ENCODE measurements at places on chromosomes 5 and 9.

- DNase-seq: no peak
These were observed 11.1 kb upstream of the WNK2 start for GRCh38 chr9:93172666-93173364.

- peak; percentile 80 for DNase-seq
These were observed 1.5 kb downstream of the ASS1 start for GRCh38 chr9:130446101-130446861.

DNA sequence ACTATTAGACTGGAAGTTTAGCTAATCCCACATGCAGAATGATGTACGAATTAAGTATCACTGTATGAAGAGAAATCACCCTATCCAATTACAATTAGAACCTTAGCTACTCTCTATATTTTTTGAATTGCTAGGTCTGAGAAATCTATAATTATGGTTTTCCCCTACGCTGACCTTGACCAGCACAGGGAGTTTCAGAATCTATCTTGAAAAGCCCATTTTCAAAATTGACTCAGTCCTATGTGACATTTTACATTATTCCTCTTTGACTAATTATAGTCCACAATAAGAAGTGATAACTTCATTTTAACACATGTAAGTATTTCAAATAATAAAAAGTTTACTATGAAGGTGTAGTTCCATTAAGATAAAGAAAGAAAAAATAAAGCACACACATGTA is 21.5 kb downstream of the NUDT12 start:
- no peak for DNase-seq

DNA sequence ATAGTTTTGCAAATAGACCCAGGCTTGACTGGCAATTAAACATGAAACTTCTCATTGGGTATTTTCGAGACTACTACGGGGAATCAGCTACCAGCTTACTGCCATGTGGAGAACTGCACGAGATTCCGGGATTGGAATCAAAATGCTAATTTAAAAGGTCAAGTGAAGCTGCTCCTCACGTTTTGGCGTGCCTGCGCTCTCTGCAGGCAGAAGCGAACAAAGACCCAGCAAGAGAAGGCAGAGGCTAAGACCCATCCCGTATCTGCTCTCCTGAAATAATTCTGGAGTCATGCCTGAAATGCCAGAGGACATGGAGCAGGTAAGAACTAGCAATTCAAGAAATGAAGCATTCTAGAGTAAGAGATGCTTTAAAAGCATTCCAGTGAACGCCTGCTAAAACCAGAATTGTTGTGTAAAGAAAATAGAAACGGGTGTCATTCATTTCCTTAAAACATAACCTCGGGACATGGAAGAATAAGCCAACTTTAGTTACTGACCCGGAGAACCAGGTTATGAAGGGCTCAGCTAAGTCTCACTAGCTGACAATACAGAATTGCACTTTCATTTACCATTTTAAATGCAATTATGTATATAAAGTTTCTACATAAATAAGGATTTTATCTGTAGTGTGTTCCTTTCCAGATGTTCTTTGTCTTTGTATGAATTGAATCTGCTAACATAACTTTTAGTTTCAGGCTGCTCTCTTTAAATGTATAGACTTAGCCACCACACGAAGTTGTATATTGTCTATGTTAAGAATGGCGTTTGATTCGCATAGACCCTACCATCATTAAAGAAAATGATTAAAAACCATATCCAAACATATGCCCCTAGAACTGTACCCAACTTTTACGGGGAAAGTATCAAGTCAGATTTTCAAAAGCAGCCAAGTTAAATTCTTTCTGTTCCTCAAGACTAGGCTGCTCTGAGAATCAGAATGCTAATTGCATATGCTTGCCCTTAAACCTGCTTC is 2.0 kb upstream of the MAT2B start:
- peak; percentile 83 for DNase-seq

DNA sequence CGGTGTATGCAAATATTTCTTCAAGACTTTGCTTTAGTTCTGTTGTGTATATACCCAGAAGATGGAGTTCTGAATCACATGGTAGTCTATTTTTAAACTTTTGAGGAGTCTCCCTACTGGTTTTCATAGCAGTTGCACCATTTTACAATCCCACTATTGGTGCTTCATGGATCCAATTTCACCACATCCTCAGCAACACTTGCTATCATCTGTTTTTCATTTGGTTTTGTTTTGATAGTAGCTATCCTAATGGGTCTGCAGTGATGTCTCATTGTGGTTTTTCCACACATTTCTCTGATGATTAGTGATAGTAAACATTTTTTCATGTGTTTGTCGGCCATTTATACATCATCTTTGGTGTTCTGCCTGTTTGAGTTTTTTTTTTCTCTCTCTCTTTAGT is 1339.3 kb downstream of the EFNA5 start:
- peak; percentile 29 for DNase-seq

DNA sequence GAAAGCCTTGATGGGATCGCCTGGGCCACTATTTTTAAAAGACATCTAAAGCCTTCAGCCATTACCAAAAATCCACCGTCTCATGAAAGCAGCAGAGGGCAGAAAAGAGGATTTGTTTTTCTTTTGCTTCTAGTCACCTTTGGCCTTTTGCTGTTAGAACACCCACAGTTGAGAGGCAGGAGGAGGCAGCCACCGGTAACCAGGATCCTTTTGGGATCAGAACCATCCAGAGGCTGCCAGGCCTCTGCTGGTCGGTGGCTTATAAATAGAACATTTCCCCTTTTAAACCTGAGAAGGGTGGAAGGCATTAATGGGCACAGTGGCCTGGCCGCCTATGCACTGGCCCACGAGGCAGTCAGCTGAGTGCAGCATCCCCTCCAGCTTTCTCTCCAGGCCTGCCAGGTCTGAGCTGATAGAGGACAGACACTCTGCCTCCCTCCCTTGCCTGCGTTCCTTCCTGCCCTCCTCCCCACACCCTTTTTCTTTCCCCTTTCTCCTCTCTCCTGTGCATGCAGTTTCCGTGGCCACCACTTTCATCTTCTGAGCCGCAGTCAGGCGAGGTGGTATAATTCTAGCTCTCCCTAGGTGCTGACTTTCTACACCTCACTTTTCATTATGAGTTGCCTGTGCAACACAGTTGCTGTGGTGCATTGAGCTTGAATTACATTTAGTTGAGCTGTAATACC is 253.4 kb downstream of the ARHGAP26 start:
- peak; percentile 29 for DNase-seq

GRCh38 chr5:17180864-17181723 is 36.3 kb upstream of the BASP1 start:
- peak; percentile 73 for DNase-seq

- DNase-seq: no peak
These were observed 7.2 kb downstream of the ALDH7A1 start for GRCh38 chr5:126587551-126588390.

DNA sequence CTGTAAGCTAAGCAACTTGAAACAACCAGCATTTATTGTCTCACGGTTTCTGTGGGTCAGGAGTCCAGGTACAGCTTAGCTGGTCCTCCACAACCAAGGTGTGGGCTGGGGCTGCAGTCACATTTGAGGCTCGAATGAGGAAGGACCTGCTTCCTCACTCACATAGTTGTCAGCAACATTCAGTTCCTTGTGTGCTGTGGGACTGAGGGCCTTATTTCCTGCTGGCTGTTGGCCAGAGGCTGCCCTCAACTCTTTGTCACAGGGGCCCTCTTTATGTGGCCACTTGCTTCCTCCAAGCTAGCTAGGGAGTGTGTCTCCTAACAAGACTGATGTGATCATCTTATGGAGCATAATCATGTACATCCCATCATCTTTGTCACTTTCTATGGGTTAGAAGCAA is 29.2 kb upstream of the SEMA4D start:
- DNase-seq: no peak

- no peak for DNase-seq
These were observed 73.4 kb downstream of the HABP4 start for GRCh38 chr9:96523374-96523773.

GRCh38 chr9:121769939-121770338 is 118.5 kb downstream of the DAB2IP start:
- no peak for DNase-seq

- DNase-seq: no peak
These were observed 73.7 kb upstream of the ERCC6L2 start for GRCh38 chr9:95801797-95802196.

GRCh38 chr9:86508208-86508903 is 154.1 kb upstream of the TUT7 start:
- DNase-seq: no peak

DNA sequence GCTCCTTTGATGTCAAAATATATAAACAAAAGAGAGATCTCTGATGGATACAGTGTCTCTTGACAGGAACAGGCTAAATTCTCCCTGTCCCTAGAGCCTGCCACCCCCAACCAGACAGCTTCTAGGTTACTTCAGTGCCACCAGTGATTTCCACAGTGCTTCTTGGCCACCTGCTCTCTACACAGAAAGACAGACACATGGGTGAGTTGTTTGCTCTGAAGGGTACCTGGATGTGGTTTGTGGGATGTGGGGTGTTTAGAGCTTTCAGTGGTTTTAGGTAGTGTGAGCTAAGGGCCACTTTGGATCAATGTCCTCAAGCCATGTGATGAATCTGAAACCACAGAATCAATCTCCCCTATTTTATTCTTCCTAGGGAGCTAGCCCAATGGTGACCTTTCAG is 125.4 kb downstream of the ANKRD18B start:
- DNase-seq: no peak
